Uterus (tissue), 4 donors: ENCODE measurements at places on chromosomes 13 and 19. TPM values are rescaled to one million over a fixed set of nuclear protein-coding genes. Genes with fewer than 3 reads are reported as not detected.

PTH2 gene
- not detected for total RNA-seq

NLRP4 gene
- total RNA-seq, result 1.5 TPM

TMEM238 gene
- total RNA-seq, result 0.83 TPM

ZNF208 gene
- total RNA-seq, result 49.6 TPM

CARD8 gene
- total RNA-seq, result 38.7 TPM

CBY2 gene
- total RNA-seq, result not detected

DNA sequence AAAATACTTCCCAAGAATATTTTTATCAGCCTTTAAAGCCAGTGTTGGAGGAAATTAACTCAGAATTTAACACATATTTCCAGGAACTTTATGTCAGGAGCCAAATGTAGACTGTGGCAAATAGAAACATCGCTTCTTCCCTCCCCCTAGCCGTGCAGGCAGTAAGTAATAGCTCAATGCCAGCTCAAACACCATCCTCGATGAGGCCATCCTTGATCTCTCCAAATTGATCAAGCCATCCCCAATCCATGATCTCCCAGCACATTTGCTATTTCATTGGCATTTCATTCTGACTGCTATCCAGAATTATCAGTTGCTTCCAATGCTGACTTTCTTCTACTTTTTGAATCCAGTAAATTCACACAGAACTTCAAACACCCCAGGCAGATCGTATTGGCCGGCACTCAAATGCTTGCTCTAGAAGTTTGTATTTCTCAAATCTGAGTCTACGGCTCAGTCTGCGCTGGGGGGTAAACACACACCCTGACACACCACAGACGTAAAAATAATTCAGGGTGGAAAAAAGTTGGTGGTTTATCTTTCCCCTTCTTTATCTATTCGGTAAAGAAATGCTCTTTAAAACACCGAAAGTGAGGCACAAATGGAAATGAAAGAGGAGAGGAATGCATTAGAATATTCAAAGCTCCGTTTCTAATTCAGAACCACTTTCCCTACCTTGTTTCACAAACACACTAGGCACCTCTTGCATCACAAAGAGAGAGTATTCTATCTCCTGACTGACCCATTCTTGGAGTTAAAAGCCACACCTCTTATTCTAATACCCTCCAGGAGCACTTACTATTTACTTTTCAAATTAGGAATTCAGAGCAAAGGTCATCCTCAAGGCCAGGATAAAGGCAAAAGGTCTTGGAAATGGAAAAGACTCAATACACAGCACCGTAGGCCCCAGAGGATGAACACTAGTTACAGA lies 991 bp downstream of the OBI1 start:
- H3K4me3 ChIP-seq, result peak overlapping the region; percentile 86
- DNase-seq, result no peak
- no peaks in the 10 kb centered on the region for H3K4me1 ChIP-seq
- H3K27ac ChIP-seq, result peak overlapping the region; percentile 76

GRCh38 chr13:34671137-34671536 lies 270.9 kb upstream of the NBEA start:
- peaks cover 4% of the 10 kb centered on the region for H3K4me1 ChIP-seq
- H3K27ac ChIP-seq, result no peak overlapping the region
- H3K27me3 ChIP-seq, result no peaks in the 10 kb centered on the region

DNA sequence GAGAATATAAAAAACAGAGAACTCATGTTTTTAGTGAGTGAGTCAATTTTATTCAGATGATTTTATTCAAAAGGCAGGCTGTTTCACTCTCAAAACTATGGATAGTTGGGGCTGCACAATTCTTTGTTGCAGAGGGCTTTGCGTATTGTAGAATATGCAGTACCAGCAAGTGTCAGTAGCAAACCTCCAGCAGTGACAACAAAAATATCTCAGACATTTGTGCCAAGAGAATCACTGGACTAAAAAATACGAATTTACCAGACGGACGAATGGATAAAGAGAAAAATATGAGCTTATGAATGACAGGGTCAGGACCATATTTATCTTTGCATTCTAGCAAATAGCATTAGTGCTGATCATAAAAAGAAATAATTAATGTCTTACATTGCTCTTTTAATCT lies 359.1 kb downstream of the FGF14 start:
- H3K27me3 ChIP-seq, result no peaks in the 10 kb centered on the region
- H3K4me1 ChIP-seq, result no peaks in the 10 kb centered on the region
- H3K36me3 ChIP-seq, result no peaks in the 10 kb centered on the region
- no peak overlapping the region for H3K27ac ChIP-seq
- H3K4me3 ChIP-seq, result no peak overlapping the region
- DNase-seq, result no peak

DNA sequence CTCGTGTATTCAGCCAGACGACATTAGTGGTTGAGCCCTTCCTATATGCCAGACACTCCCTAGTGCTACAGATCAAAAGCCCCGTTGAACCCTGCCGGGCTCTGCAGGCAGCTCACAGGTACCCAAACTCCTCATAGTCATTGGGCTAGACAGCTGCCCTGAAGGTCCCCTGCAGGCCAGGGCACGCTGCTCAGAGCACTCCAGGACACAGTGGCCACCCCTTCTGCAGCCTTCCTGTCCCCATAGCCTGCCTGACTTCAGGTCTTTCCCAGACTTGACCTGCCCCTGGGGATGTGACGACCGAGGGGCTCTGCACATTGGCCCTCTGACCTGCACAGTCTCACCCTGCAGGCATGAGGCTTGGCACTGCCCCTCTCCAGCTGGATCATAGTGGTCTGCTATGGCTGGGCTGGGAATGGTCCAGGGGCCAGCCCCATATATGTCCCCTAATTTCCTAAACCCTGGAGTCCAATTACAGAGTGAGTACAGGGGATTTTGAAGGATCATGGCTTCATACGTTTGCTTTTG lies 64.2 kb upstream of the UBAC2 start:
- no peaks in the 10 kb centered on the region for H3K27me3 ChIP-seq
- H3K36me3 ChIP-seq, result no peaks in the 10 kb centered on the region
- H3K4me3 ChIP-seq, result no peak overlapping the region
- no peaks in the 10 kb centered on the region for H3K4me1 ChIP-seq

GRCh38 chr19:13025819-13026456 lies 30.7 kb downstream of the NFIX start:
- no peak for DNase-seq
- peaks cover 22% of the 10 kb centered on the region for H3K4me1 ChIP-seq
- peak overlapping the region; percentile 33 for H3K4me3 ChIP-seq
- no peaks in the 10 kb centered on the region for H3K36me3 ChIP-seq
- H3K27ac ChIP-seq, result peak overlapping the region; percentile 99

GRCh38 chr13:73782450-73783449 lies 351.5 kb downstream of the KLF12 start:
- no peaks in the 10 kb centered on the region for H3K4me1 ChIP-seq
- no peak for DNase-seq
- no peaks in the 10 kb centered on the region for H3K36me3 ChIP-seq
- no peak overlapping the region for H3K27ac ChIP-seq
- H3K27me3 ChIP-seq, result no peaks in the 10 kb centered on the region

DNA sequence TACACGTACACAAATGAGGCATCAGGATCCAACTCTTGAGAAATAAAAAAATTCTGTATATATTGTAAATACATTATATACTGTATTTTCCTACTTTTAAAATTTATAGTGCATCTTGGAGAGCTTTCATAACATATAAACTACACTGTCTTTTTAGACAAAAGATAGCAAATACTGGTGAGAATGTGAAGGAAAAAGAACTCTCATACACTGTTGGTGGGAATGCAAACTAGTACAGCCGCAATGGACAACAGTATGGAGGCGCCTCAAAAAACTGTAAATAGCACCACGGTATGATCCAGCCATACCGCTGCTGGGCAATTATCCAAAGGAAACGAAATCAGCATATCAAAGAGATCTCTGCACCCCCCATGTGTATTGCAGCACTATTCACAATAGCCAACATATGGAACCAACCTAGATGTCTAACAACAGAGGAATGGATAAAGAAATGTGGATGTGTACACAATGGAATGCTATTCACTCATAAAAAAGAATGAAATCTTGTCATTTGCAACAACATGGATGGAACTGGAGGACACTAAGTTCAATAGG lies 292.4 kb downstream of the EFNB2 start:
- H3K27ac ChIP-seq, result no peak overlapping the region
- H3K4me3 ChIP-seq, result no peak overlapping the region
- no peaks in the 10 kb centered on the region for H3K27me3 ChIP-seq
- no peak for DNase-seq

GRCh38 chr19:55377356-55378131 lies 918 bp downstream of the TMEM190 start:
- no peak for DNase-seq
- no peaks in the 10 kb centered on the region for H3K36me3 ChIP-seq
- H3K4me1 ChIP-seq, result peaks cover 3% of the 10 kb centered on the region
- H3K4me3 ChIP-seq, result no peak overlapping the region

GRCh38 chr13:86403181-86403580 lies 604.0 kb upstream of the SLITRK6 start:
- no peaks in the 10 kb centered on the region for H3K27me3 ChIP-seq
- no peak overlapping the region for H3K4me3 ChIP-seq
- no peak for DNase-seq
- no peaks in the 10 kb centered on the region for H3K4me1 ChIP-seq
- H3K27ac ChIP-seq, result no peak overlapping the region

DNA sequence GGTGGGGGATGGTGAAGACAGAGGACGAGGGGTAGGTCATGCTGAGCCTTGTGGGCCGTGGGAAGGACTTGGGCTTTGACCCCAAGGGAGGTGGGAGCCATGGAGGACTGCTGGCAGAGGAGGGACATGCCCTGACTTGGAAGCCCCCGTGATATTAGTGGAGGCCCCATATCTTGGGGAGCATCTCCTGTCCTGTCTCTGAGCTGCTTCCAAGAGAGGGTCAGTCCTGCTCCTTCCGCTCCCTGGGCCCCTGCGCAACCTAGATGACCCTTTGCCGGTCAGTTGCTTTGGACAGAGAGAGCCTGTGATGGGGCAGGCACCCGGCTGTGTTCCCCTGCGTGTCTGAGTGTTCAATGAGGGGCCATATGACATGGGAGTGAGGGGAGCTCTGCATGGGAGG lies 5.2 kb downstream of the TLE6 start:
- no peaks in the 10 kb centered on the region for H3K27me3 ChIP-seq
- H3K4me1 ChIP-seq, result peaks cover 10% of the 10 kb centered on the region
- no peaks in the 10 kb centered on the region for H3K36me3 ChIP-seq

DNA sequence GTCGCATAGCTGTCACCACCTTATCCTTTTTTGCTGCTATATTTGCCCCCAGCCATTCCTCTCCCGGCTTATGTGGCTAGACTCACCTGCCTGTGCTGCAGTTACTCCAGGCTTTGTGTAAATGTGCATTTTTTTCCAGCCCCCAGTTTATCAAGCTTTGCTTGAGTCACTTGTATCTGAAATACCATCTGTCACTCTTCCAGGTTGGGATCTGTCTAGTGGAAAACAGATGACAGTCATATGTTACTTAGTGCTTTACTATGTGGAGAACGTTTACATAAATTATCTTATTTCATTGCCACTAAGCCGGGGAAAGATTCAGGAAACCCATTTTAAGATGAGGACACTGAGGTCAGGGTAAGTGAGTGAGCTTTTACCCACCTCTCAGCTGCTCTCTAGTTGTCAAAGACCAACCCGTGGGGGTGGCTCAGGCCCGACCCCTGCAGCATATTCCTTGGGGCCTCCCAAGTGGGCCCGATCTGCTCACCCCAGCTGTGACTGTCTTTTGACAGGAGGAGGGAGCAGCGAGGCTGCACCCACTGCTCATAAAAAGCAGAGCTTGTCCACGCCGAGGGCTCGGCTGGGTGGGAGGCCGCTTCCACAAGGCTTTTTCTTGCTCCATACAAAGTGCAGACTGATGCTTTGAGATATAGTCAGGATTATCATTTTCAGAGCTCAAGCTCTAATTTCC lies 7.2 kb downstream of the GJB2 start:
- no peak overlapping the region for H3K27ac ChIP-seq
- no peak overlapping the region for H3K4me3 ChIP-seq
- DNase-seq, result no peak
- H3K4me1 ChIP-seq, result no peaks in the 10 kb centered on the region

DNA sequence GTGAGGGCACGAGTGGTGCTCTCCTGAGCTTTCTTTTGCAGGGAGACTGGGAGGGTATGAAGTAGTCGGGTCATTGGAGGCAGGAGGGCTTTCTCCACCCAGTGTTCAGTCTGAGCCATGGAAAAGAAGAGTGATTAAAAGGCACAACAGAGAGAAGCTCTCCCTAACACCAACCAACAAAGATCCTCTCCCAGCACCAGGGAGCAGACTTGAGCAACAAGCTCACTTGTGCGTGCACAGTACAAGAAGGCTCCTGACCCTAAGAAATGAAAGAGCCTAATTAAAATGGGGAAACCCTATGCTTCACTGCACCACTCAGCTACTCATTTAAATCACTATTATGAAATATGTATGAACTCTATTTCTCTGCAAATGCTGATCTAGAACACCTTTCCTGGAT lies 276.3 kb upstream of the SOX21 start:
- DNase-seq, result no peak
- no peak overlapping the region for H3K27ac ChIP-seq
- no peak overlapping the region for H3K4me3 ChIP-seq
- no peaks in the 10 kb centered on the region for H3K27me3 ChIP-seq

- H3K27ac ChIP-seq, result no peak overlapping the region
- no peaks in the 10 kb centered on the region for H3K36me3 ChIP-seq
- H3K4me3 ChIP-seq, result no peak overlapping the region
- DNase-seq, result no peak
- H3K4me1 ChIP-seq, result no peaks in the 10 kb centered on the region
Measured at GRCh38 chr19:20558011-20558410, 7.6 kb downstream of the ZNF737 start.

- no peak for DNase-seq
- no peaks in the 10 kb centered on the region for H3K36me3 ChIP-seq
- no peaks in the 10 kb centered on the region for H3K4me1 ChIP-seq
Measured at GRCh38 chr13:111280681-111281585, 39.5 kb upstream of the TEX29 start.

GRCh38 chr13:65112531-65112941 lies 2117.6 kb downstream of the PCDH9 start:
- H3K4me1 ChIP-seq, result no peaks in the 10 kb centered on the region
- no peak overlapping the region for H3K27ac ChIP-seq
- H3K27me3 ChIP-seq, result no peaks in the 10 kb centered on the region
- H3K4me3 ChIP-seq, result no peak overlapping the region

DNA sequence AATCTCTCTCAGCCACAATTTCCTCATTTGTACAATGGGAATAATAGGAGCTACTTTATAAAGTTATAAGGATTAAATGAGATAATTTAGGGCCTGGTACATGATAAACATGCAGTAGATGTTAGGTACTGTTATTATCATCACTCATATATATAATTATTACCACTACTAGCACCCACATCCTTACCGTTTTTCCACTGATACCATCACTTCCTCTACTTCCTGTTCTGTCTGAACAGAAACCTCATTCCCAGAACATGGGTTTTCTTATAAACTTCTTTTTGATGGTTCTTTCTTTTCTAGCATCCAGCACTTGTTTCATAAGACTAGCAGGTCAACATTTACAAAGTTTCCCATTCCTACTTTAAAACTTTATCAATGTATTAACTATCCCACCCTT lies 6.3 kb downstream of the CDADC1 start:
- no peak overlapping the region for H3K27ac ChIP-seq
- H3K4me3 ChIP-seq, result no peak overlapping the region

DNA sequence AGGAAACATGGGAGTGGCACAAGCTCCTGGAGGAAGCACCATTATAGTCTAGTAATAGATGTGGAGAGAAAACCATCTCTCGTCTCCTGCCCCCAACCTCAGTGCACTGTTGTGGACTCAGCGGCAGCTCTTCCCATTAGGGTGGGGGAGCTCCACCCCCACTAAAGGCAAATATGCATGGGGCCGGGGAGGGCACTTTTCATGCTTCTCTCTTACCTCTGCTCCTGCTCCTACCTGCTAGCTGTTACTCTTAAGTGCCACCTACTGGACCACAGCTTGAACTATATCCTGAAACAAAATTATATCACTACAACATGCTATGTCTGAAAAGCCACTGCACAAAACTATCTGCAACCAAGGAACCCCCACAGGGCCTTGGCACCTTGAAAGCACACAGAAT lies 112.6 kb upstream of the DACH1 start:
- no peaks in the 10 kb centered on the region for H3K4me1 ChIP-seq
- no peaks in the 10 kb centered on the region for H3K36me3 ChIP-seq
- no peak overlapping the region for H3K4me3 ChIP-seq
- no peak overlapping the region for H3K27ac ChIP-seq
- no peak for DNase-seq
